ENCODE measurements at places on chromosomes 6 and 20.
A peak's percentile ranks its signal among the peaks of the same experiment; 100 is the strongest.

- DNase-seq = no peak
Measured at GRCh38 chr6:84013931-84014330, 19.6 kb upstream of the MRAP2 start.

DNA sequence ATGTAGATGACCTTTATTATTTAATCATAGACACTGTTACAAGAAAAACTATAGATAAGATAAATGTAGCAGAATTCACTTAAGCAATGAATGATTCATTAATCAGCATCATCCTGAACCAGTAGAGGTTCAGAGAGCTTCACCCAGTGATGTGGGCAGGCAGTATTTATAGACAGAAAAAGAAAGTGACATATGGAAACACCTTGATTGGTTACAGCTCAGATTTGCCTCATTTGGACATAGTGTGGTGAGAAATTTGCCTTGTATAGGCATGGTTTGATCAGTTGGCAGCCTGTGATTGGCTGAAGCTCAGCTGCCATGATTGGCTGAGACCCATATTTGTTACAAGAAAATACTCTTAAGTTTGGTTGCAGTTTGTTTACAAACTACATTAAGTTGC, 4.6 kb downstream of the C6orf58 start:
- DNase-seq = no peak

- DNase-seq = no peak
Measured at GRCh38 chr6:122426597-122426996, 27.1 kb downstream of the HSF2 start.

GRCh38 chr20:12925210-12925755, 83.5 kb upstream of the SPTLC3 start:
- DNase-seq = peak; percentile 80

DNA sequence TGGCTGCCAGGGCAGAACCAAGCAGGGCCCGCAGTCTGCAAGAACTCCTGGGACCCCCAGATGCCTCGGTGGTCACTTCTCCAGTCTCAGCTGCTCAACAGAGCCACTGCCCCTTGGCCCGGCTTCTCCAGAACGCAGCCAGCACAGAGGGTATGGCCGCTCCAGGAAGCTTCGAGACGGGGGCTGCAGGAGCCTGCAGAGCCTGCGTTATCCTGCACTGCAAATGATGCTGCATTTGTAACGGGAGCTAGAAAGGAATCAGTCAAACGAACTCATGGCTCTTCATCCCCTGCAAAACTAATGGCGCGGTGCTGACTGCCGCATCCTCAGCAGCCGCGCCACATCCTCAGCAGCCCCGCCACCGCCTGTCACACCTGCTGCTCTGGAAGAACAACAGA, 254.9 kb downstream of the TAF4 start:
- no peak for DNase-seq

- no peak for DNase-seq
Measured at GRCh38 chr6:104402572-104402971, 457.1 kb downstream of the HACE1 start.

- DNase-seq = no peak
Measured at GRCh38 chr6:165910184-165910966, 247.3 kb upstream of the PDE10A start.

DNA sequence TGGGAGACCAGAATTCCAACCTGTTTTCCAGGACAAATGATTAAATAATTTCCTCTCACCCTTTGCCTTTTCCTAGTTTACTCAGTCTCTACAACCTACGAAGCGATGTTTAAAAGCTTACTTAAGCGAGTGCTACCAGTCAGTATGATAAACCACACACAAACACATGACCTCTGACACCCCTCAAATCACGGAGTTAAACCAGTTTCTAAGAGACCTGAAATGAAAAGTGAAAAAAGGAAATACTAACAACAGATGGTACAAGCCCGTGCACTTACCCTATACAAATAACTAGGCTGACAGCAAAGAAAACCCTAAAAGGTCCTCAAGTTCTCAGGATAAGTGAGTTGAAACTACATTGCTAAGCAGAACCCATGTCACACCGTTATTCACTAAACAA, 7.7 kb downstream of the TNFRSF21 start:
- no peak for DNase-seq

DNA sequence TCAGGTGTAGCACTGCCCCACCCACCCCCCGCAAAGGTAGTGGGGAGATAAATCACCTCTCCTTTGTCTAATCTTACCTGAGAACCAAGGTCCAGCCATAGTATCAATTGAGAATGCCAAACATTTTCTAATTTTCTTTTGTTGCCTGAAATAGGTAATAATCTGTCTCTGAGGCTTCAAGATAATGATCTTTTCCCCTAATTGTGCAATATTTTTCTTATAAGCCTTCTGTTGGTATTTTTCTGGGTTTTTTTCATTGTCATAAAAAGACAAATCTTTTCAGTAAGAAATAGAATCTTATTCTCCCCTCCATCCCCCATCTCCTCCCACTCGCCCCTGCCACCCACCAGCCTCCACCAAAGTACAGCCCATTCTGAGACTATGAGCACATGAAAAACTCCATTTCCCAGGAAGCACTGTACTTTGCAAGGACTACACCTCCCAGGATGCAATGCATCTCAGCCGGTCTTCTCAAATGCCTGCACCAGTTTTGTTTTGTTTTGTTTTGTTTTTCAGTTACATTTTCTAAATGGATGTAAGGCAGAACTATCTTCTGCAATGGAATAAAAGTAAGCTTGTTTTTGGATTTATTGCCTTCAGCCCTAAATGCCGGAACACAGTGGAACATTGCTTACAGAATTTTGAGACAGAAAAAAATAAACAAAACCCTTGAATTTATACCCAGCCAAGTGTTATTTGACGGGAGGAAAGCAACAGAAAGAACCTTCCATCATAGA, 268.0 kb downstream of the TFAP2A start:
- DNase-seq = peak; percentile 28

DNA sequence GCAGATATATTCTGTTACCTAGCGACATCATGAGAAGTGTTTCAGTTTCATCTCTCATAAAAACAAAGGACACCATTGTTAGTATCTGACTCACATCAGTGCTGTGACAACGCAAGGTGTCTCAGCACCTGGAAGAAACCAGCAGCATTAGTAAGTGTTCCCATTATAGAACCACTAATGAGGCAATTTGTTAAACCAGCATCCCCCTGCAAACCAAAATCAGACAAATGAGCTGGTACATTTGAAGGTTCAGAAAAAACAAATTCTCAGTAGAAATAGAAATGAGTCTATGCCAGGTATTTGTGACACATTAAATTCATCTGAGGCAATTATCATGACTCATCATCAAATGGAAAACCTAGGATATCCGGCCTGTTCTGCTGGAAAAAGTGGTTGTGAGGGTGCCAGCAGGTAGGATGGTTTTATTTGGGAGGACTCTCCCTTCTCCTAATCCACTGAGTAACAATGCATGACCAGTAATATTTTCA, 151.7 kb downstream of the TMEM200A start:
- no peak for DNase-seq

- DNase-seq = no peak
Measured at GRCh38 chr6:29850011-29850553, 22.5 kb downstream of the HLA-G start.

Measured in WERI-Rb-1 (cell line).